ENCODE measurements at places on chromosomes 16 and 17.

DNA sequence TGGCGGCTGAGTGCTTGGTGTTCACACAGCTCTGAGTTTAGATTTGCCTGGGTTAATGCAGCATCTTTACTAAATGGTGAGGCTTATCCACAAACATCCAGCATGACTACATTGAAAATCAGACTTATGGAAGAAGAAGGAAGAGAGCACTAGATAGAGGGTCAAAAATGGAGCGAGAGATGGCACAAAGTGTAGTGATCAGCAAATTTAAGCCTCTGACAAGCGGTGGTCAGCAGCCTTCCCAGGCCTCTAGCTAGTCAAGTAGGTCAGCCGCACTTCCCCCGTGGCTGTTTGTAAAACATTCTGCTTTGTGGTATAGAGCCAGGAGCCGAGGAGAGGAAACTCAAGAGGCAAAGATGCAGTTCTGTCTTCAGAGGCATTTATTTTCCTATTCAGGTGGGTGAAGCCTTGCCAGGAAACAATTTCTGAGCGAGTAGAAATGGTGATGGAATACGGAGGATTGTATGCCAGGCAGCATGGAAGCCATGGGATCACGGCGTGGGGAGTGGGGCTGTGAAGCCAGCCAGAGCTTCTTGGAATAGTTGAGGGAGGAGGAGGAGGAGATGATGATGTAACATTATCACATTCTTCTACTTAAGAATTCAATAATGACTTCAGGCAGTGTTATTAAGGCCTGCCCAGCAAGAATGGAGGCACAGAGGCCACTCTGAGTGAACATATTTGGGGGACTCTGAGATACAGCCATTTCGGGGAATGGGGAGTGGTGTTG lies 118.9 kb downstream of the MSI2 start:
- no peak for DNase-seq

DNA sequence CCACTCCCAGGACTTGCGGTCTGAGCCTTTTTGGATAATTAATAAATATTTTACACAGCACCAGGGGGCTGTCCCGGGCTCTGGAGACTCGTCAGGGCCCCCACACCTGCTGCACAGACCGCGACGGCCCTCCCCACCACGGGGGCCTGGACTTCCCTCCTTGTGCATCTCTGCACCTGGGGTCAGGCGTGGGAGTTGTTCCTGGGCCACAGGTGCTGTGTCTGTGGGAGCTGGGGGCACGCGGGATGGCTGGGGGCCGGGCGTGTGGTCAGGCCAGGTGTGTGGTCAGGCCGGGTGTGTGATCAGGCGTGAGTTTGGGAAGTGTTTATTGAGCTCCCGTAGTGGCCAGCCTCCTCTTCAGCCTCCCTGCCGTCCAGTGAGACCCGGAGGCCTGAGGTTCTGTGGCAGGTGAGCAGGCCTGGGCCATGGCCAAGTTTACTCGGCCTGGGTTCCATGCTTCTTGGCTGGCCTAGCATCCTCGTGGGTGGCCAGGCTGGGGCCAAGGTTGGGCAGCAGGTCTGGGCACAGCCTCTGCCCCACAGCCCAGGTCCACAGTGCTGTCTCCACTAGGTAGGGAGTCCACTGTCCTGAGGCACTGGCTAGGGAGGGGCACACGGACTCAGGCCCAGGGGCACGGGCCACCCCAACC lies 1.9 kb upstream of the STUB1 start:
- no peak for DNase-seq

- no peak for DNase-seq
These were observed 171.7 kb downstream of the KATNIP start for GRCh38 chr16:27721531-27722181.

- DNase-seq = no peak
These were observed 17.5 kb upstream of the MTMR4 start for GRCh38 chr17:58531661-58532554.

DNA sequence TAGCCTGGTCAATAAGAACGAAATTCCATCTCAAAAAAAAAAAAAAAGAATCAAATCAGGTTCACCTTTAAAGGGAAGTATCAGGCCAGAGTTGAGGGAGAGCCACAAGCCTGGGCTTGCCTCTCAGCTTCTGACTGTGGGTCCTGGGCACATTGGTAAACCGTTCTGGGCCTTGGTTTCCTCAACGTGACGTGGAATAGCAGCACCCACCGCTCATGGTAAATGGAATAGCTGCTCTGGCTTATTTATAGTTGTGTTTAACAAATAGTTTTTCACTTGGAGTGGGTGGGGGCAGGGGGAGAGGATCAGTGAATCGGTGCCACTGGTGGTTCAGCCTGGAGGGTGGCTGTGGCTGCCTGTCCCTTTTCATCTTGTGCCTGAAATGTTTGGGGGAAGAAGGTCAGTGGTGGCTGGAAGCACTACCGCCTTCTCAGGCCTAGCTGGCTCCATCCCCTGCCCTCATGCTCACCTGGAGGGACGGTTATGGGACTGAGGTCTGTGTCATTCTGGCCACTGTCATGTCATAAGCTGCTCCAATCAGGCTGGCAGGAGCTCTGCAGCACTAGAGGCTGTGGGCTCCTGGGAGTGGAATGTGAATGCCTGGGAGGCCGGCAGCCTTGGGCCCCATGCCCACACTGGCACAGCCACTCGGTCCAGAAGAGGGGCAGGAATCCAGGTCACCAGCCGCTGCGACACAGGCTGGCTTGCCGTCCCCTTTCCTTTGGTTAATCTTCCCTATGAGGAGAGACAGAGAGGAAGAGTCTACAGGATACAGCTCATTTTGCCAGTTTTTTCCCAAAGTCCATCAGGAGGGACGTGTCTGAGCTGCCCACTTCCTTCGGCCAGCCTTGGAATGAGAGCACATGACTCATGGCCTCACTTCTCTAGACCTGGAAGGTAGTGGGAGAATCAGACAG lies 27.0 kb downstream of the CCR7 start:
- no peak for DNase-seq

- no peak for DNase-seq
These were observed 51.8 kb downstream of the SNX20 start for GRCh38 chr16:50629334-50629733.

DNA sequence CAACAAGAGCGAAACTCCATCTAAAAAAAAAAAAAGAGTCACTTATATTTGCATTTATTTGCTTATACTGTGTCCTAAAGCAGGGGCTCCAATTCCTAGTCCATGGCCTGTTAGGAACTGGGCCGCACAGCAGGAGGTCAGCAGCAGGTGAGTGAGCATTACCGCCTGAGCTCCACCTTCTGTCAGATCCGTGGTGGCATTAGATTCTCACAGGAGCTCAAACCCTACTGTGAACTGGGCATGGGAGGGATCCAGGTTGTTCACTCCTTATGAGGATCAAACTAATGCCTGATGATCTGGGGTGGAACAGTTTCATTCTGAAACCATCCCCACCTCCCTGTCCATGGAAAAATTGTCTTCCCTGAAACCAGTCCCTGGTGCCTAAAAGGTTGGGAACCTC lies 24.9 kb downstream of the ITGB3 start:
- no peak for DNase-seq

DNA sequence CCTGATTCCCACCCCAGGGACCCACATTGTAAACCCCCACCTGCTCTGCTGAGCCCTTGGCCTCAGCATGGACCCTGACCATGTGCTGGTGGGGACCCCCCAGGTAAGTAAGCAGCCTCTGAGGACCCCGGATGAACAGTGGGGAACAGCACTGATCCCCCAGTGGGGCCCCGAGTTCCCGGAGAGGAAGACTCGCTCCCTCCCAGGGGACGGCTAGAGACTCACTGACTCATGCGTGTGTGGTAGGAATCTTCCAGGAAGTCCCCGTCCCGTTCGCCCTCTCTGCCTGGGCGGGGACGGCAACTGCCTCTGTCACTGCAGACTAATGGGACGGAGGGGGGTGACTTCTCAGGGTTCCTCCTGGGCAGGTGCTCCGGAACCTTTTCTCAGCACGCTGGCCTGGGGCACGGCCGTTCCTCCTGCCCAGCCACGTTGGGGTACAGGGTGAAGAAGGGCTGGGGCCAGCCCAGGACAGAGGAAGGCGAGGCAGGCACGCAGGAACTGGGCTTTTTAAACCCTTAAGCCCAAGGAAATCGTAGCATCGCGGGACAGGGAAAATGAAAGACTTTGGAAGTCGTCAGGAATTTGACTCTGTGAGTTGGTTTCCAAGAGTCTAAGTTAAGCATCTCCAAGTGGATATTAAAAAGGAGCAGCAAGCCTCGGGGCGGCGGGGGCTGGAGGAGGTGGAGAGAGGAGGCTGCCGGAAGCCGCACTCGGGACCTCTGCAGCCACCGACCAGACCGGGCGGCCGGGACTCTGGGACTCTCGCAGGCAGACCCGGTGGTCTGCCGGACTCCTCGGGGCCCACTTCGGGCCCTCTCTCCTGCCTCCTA lies 178.7 kb downstream of the SEC14L1 start:
- no peak for DNase-seq

GRCh38 chr16:8044796-8045195 lies 545.5 kb downstream of the TMEM114 start:
- DNase-seq = no peak

DNA sequence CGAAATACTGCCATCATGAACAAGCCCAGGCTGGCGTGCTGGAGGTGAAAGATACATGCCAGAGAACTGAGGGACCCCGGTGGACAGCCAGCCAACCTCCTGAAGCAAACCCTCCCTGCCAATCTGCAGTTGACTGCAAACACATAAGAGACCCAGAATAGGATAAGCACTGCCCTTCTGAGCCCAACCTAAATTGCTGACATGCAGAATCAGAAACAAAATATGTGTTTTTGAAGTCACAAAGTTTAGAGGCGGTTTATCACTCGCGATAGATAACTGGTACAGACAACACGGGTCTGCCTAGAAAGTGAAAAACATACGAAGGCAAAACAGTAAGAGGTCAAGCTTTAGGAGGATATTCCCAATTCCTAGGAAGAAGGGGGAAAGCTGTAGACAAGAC lies 14.6 kb downstream of the TOX3 start:
- no peak for DNase-seq

Data from DMS79 treated with DMSO at 0.1 percent for 48 hours (cell line).